ENCODE measurements at places on chromosomes 6 and 20.

- no peak for DNase-seq
These were observed 4.7 kb downstream of the OR2B3 start for GRCh38 chr6:29082457-29082856.

GRCh38 chr6:121627761-121628160, 192.3 kb downstream of the GJA1 start:
- no peak for DNase-seq

- no peak for DNase-seq
These were observed 55.9 kb downstream of the PIGU start for GRCh38 chr20:34621036-34621343.

GRCh38 chr6:49515485-49516146, 15.9 kb downstream of the GLYATL3 start:
- DNase-seq, result no peak

- DNase-seq, result no peak
These were observed 5.1 kb upstream of the TUBB1 start for GRCh38 chr20:59013959-59014608.

DNA sequence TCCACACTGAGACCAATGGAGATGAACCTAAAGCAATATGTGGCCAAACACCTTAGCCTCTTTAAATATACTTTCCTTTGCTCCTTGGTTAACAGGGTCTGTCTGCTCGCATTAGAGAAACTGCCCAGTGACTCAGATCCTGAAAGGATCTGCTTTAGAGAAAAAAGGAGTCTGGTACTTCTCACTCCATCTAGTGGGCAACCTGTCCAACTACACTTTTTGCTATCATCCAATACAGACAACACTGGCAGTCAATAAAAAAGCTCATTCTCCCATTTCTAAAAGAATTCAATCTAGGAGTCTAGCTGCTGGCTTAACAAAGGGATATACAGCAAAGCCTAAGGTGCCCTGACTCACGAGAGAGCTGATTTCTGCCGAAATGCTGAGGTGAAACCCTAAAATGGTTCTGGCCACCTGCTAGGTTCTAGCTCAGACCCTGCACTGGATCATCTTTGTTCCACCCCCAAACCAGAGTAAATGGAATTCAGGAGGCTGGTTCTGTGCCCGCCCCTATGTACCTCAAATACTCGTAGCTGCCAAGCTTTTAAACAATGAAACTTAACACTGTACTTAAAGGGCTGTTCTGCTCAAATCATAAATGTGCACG, 11.5 kb downstream of the GNL1 start:
- DNase-seq, result peak; percentile 80

DNA sequence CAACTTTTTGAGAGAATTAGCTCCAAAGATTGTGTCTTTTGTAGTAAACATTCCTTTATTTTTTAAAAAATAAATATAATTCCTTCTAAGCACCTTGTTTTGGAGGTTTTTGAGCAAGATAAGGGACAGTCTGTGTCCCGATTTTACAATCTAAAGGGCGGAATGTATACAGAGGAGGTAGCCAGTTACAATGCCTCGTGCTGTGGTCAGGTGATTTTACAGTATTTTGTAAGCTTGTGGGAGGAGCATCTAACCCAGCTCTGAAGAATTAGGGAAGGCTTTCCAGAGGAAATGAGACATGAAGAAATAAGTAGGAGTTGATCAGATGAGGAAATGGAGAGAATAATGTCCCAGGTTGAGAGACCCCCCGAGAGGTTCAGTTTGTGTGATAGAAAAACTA, 1.3 kb downstream of the HINT3 start:
- peak; percentile 35 for DNase-seq

DNA sequence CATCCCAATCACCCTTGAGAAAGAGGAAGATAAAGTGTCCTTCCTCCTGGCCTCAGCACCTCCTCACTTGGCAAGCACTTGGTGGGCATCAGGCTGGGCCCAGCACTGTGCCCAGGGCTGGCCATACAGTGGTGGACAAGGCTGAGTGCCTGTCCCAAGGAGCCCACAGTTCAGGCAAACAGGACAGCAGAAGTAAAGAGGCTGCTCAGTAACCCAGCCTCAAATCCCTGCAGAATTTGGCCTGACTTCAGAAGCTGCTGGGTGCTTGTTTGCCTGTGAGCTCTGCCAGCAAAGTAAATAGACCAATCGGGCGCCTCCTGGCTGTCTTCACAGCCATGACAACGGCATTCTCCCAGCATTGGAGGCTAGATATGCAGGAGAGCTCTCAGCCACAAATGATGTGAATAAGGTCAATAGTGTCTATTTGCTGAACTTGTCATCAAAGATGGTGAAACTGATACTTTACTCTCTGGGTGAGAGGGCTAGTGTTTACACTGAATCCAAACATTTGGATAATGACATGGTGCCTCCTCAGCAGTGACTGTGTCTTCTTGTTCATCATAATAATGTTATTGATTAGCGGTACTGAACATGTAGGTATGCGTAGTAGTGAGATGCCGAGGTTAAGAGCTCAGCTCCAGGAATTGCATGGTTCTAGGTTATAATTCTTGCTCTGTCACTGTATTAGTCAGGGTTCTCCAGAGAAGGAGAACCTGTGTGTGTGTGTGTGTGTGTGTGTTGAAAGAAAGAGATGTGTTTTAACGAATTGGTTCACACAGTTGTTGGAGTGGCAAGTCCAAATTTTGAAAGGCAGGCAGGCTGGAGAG, 36.9 kb upstream of the FANCE start:
- DNase-seq, result peak; percentile 81

- no peak for DNase-seq
These were observed 205.1 kb upstream of the SMLR1 start for GRCh38 chr6:130622142-130622541.

DNA sequence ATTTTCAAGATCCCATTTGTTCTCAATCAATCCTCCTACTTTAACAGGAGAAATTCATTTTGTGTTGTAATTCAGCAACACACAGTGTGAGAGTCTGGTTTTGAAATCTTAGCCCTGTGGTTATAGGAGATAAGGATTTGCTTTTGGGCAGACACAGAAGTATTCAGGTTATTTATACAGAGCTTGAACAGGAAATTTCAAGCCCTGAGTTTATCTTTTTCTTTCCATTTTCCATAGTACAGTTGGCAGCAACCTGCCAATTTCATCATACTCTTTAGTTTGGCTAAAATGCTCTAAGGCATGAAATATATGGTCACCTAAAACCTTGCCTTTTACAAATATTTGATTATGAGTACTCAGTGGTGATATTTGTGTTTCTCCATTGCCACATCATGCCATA, 41.4 kb downstream of the PKIB start:
- DNase-seq, result no peak

DNA sequence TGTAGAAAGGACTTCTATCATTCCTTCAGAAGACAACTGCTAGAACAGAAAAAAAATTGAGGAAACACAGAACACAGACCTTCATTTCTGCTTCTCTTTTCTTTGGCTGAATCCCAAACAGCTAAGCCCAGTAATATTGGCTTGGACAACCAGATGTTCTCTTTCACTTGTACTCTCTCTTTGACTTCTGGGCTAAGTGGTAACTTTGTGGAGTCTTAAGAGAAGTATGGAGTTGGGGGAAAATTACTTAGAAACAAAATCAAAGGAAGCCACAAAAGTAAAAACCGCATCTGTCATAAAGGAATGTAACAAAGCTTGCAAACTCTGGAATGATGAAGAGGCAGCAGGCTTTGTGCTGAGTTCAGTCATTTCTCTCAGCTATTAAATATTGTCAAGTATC, 587.5 kb downstream of the CBLN4 start:
- no peak for DNase-seq

- DNase-seq, result no peak
These were observed 3.1 kb downstream of the FBXL4 start for GRCh38 chr6:98944598-98945081.

- peak; percentile 97 for DNase-seq
These were observed 50.9 kb upstream of the EZR start for GRCh38 chr6:158869826-158870648.

DNA sequence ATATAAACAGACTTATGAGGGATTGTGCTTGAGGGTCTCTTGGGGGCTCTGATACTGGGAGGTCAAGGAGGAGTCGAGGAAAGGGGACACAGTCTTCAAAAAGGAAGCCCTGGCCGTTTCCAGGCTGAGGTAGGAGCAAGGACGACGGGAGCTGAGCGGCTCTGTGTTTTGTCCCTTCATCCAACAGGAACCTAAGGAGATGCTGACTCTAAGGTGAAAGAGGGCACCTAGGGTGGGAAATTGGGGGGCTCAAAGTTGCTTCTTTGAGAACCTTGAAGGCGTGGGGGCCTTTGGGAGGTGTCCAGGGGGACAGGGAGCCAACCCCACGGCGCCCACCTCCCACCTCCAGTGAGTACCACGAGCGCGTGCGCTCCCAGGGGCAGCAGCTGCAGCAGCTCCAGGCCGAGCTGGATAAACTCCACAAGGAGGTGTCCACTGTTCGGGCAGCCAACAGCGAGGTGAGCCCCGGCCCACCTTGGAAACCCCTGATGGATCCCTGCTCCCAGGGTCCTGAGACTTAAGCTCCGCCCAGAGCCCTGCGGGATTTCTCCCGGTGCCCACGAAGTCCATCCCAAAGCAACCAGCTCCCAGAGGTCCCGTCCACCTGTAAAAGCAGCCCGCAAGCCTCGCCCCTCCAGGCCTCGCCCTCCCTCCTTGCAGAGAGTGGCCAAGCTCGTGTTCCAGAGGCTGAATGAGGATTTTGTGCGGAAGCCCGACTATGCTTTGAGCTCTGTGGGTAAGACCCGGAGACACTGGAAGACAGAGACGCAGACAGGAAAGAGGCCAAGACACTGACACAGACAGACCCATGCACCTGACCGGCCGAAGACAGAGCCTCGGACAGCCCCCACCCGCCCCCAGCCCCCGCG, 2.9 kb downstream of the SPAG4 start:
- DNase-seq, result peak; percentile 47

DNA sequence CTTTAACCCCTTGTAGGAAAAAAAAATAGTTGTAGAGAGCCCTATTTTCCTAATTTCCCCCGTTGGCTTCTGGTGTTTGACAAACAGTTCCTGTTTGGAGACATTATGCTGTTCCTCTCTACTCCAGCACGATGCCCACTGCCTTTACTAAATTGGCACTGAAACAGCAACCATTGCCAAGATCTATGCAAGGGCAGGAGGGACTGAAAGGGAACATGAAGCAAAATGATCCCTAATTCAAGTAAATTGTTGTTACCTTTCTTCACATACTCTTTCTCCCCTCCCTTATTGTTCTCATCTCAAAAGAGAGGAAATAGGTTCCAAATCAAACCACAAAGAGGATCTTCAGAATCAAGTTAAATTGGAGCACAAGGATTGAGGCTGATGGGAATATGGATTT, 764.1 kb upstream of the MMS22L start:
- DNase-seq, result no peak

DNA sequence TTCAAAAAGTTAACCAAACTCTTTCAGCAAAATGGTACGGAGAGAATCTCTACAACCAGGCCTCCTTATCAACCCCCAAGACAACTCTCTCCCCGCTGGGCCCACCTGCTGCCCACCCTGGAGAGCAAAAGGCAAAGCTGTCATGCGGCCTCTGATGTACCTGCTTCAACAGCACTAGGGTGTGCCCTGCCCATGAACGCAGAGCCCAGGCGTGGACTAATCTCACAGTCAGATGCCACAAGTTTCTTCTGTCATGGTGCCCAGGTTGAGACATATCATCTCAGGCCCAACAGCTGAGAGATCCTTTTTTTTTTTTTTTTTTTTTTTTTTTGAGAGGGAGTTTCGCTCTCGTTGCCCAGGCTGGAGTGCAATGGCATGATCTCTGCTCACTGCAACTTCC, 26.3 kb downstream of the SLC2A4RG start:
- no peak for DNase-seq

GRCh38 chr6:149897015-149897697, 757 bp downstream of the RAET1E start:
- no peak for DNase-seq

GRCh38 chr6:42028234-42029061, 21.9 kb upstream of the TAF8 start:
- no peak for DNase-seq

- no peak for DNase-seq
These were observed 73.9 kb upstream of the MLIP start for GRCh38 chr6:54037277-54037779.

- DNase-seq, result no peak
These were observed 24.8 kb downstream of the CDH22 start for GRCh38 chr20:46283426-46284039.

GRCh38 chr6:93584300-93584699, 164.9 kb upstream of the EPHA7 start:
- no peak for DNase-seq

DNA sequence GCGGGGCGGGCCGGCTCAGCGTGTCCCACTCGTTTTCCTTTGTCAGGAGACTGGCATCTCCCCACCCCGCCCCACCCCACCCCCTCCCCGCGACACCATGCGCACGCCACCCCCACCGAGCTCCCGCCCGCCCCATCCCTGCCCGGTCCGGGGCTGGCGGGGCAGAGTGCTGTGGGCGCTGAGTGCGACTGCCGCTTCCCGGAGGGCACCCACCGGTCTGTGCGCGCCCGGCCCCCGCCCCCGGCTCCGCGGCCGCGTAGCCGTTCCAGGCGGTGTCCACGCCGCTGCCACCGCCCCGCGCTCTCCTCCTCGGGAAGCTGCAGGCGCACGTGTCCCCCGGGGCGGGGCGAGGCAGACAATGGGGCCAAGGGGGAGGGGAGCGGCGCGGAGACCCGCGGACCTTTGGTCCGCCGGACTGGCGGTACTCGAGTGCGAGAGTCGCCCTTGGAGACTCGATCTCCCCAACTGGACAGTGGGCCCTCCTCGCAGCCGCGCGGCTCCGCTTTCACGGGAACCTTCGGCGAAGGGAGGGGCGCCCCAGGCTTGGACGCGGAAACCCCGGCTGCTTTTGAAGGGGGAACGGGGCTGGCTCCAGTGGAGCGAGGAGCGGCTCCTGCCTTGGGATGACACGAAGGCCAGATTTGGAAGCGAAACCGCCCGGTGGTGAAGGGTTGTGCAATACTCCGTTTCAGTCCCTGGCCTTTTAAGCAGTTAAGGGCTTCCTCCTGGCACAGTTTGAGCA, 1.0 kb upstream of the SYNCRIP start:
- peak; percentile 88 for DNase-seq

Data from GM23338 (cell line).